ENCODE measurements at places on chromosomes 3 and 15.

DNA sequence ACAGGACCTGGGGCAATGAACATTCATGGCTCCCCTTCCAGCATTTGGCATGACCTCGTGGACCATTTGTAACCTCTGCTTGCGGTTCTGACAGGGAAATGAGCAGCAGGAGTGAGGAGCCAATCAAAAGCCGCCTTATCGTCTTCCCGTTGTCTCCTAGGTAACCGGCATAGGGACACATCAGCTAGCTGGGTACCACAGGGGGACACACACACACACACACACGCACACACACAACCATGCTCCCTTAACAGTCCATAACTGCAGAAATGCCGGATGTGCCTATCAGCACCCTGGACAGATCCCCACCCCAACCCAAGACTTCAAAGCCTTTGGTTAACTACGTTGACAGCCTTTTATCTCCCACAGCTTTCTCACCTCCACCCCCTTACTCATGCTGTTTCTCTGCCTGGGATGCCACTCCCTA, 53.4 kb upstream of the CCDC174 start:
- DNase-seq = peak; percentile 79

- DNase-seq = no peak
Observed at GRCh38 chr15:35937380-35937779, 391.4 kb upstream of the DPH6 start.

DNA sequence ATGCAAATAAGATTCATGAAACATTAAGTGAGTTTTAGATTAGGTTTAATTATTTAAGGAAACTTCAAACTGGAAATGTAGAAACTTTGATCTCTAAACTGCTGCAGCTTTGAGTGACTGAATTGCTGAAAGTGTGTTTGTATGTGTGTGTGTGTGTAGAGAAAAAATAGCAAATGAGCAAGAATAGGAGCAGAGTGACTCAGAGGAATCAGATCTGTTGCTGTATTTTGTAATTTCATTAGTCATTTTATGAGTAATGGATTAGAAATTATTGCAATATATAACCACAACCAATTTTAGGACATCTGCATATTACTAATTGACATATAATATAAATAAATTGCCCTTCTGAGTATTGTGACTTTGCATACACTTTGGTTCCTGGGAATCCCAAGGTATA, 52.8 kb upstream of the SLC9A9 start:
- DNase-seq = no peak

GRCh38 chr3:174232658-174233429, 626.3 kb upstream of the NAALADL2 start:
- no peak for DNase-seq

- DNase-seq = no peak
Observed at GRCh38 chr3:40680685-40681657, 156.2 kb downstream of the ZNF621 start.

GRCh38 chr3:190081389-190081788, 39.3 kb downstream of the P3H2 start:
- DNase-seq = no peak

- DNase-seq = no peak
Observed at GRCh38 chr3:10988991-10989484, 3.5 kb upstream of the SLC6A1 start.

DNA sequence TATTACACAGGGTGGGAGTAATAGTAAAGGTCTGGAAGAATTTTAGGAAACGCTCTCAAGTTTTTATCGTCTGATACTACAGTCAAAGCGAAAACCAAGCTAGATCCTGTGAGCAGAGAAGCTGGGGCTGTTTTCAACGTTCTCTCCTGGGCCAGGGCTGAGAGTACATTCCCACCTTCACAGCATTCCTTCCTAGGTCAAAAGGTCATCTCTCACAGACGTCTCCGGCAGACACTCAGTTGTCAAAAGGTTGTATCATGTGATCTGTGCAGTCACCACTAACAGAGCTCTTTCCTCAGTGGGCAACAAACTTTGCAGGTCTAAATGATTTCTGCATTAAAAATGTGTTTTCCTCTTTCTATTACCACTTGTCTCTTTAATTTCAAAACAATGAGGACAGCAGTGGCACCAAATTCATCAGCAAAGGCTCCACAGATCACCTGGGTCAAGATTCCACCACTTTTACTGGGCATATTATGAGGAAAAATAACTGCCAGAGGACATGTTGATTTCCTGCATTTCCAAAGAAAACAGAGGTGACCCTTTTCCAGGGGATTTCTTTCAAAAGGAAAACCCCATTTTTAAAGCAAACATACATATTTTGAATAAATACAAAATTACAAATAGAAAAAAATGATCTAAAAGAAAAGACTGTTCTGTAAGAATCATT, 41.9 kb downstream of the MEIS2 start:
- DNase-seq = no peak

- DNase-seq = no peak
Observed at GRCh38 chr3:159923956-159924355, 64.7 kb upstream of the IL12A start.

DNA sequence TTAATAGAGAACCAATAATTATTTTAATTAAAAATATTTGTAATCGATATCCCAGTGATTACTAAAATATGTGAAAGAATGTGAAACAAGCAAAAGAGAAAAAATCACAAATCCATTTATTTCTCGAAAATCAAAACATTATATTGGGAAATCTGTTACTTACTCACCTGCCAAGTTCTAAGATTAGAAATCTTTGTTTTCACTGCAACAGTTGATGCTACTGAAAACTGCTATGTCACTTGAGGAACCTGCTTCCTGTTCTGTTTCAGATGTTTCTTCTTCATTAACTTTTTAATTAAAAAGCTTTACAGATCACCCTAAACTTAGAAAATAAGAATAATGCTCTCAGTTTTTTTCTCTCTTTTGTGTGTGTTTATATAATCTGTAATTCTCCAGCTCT, 13.7 kb upstream of the DPH6 start:
- no peak for DNase-seq

DNA sequence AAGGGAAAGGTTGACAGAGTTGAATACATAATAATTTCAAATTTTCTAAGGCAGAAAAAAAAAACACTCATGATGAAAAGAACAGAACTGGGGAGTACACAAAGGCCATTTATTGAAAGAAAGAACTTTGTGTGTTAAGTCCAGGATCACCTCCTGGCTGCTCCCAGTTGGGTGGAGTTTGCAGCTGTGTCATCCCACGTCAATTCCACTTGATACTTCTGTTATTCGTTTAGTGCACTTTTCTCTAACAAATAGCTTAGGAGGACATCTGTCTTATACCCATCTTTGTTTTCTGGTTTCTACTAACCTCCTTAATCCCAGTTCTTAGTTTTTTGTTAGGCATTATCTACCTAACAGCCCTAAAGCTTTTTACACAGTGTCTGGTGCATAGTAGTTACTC, 44.7 kb downstream of the SGO1 start:
- no peak for DNase-seq

DNA sequence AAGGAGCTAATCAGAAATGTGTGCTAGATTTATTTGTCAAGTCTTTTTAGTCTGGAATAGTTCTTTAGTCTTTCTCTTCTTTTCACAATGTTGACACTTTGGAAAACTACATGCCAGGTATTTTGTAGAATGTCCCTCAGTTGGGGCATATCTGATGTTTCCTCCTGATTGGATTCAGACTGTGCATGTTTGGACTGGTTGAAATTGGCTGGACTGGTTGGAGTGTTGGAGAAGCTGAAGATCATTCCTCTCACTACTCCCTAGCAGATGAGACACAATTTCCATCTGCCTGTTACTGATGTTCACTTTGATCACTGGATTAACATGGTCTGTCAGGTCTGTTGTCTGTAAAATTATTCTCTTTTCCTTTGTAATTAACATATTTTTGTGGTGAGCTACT, 3.7 kb downstream of the NME9 start:
- no peak for DNase-seq

DNA sequence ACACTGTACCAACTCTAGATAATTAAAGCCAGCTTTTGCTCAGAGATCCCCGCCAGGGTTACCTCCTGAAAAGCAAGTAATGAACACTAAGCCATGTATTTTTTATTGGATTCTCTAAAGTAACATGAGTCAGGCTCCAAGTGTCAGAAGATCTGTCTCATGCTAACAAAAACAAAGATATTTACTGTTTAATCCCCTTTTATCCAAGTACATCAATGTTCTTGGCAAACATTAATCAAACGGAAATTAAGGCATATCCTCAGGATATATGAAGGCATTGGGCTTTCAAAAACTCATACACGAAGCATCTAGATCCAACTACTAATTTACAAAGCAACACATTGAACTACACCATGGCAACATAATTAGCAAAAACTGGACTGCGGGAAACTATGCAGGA, 37.2 kb downstream of the MYO5A start:
- no peak for DNase-seq

GRCh38 chr15:58544756-58545155, 113.0 kb downstream of the LIPC start:
- no peak for DNase-seq

- no peak for DNase-seq
Observed at GRCh38 chr15:81485806-81486205, 111.8 kb upstream of the TMC3 start.

GRCh38 chr3:22475665-22476240, 724.7 kb upstream of the ZNF385D start:
- no peak for DNase-seq

- no peak for DNase-seq
Observed at GRCh38 chr3:122085673-122086072, 30.5 kb downstream of the CD86 start.

DNA sequence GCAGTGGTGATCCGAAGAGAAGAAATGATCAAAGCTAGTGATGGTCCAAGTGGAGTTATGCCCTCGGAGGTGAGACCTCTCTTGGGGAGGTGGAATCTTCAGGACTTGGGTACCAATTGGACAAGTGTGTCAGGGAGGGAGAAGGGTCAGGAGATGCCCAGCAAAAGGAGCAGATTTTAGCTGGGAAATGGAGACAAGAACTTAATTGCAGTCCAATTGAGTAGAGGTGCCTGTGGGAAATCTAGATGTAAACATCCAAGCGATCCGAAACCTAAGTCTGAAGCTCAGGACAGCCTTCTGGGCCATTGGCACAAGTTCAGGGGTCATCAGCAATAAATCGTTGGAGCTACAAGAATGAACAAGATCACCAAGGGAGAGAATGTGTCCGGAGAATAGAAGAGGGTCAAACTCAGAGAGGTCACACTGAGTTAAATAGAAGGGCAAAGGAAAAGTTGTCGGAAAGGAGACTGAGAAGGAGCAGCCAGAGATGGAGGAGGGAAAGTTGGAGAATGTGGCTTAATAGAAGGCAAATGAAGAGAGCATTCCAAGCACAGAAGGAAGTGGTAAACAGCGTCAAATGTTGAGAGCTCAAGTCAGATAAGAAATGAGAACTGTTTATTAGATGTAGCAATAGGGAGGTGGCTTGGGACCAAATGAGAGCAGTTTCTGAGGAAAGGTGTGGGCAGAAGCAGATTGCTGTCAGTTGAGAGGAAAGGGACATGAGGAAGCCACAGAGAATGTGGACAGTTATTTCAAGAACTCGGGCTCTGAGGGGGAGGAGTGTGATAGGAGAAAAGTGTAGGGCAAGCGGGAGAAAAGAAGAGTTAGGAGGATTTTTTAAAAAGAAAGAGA, 64.2 kb upstream of the FNDC3B start:
- DNase-seq = no peak

DNA sequence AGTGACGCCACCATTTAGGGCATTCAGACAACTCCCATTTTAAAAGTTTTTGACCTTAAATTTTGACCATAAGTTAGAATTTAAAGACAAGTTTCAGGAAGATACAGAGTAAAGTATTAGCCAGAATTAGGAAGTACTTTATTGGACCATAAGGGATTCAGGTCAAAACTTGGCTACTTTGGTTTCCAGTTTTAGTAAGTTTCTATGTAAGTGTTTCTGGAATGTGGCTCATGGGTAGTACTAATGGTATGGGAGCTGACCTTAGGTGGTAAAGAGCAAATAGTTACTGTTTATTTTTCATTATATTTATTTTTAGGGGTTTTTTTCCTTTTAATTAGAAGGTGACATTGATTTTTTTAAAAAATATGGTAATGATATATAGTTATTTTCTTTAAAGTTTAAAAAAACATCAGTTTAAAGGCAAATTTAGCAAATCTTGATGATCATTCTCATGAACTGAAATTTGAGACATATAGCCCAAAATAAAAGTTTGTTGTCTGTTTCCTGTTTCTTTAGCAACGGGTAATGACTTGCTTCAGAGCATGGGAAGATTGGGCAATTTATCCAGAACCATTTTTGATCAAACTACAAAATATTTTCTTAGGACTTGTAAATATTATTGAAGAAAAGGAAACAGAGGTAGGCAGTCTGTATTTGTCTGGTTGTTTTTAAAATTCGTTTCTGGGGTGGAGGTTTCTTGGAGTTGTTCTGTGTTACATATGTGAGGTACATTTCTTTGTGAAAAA, 34.3 kb downstream of the U2SURP start:
- DNase-seq = no peak

- peak; percentile 39 for DNase-seq
Observed at GRCh38 chr15:89496155-89497098, at the start of gene RHCG. Gene RHCG, minus strand, starts transcription at chr15:89496583. Its CDS starts 39 bp downstream, at chr15:89496544.

- peak; percentile 4 for DNase-seq
Observed at GRCh38 chr3:109072194-109072593, 45.7 kb downstream of the MORC1 start.

DNA sequence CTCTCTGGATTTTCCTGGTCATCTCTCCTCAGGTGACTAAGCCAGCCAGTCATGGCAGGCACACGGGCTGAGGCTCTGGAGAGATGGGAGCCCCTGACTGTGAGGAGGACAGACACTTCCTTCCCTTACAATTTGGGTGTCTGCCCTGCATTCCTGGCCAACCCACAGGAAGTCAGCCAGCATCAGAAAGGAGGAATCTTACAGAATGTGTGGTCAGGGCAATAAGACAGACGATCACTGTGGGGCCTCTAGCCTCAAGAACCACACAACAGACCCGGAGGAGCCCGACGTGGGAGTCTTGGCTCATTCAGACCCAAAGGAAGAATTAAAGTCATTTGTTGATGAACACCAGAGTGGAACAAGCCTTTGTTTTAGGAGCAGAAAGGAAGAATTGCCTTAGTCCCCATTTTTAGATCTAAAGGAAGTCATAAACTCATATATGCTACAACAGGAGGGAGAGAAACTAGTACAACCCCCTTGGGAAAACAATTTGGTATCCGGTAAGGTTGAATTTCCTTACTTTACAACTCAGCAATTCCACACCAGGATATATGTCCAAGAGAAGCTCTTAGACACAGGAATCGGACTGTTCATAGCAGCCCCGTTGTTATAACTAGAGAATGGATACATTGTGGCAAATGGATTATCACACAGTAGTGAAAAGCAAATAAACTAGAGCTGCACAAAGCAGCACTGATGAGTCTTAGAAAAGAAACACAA, 62.2 kb downstream of the ABTB1 start:
- DNase-seq = no peak

GRCh38 chr3:150723946-150724345, 20.2 kb upstream of the ERICH6 start:
- DNase-seq = no peak

- no peak for DNase-seq
Observed at GRCh38 chr3:111999484-112000324, 982 bp downstream of the TAGLN3 start.

GRCh38 chr3:11373235-11373634, 101.0 kb downstream of the ATG7 start:
- DNase-seq = no peak
